Gastrocnemius medialis (tissue), 4 donors: ENCODE measurements at places on chromosomes 4 and X. TPM values are rescaled to one million over a fixed set of nuclear protein-coding genes. Genes with fewer than 3 reads are reported as not detected.

- H3K27ac ChIP-seq: no peak overlapping the region
- no peaks in the 10 kb centered on the region for H3K27me3 ChIP-seq
- no peak overlapping the region for H3K4me3 ChIP-seq
- no peaks in the 10 kb centered on the region for H3K36me3 ChIP-seq
Observed at GRCh38 chrX:13742397-13743176, 8.0 kb downstream of the OFD1 start.

DNA sequence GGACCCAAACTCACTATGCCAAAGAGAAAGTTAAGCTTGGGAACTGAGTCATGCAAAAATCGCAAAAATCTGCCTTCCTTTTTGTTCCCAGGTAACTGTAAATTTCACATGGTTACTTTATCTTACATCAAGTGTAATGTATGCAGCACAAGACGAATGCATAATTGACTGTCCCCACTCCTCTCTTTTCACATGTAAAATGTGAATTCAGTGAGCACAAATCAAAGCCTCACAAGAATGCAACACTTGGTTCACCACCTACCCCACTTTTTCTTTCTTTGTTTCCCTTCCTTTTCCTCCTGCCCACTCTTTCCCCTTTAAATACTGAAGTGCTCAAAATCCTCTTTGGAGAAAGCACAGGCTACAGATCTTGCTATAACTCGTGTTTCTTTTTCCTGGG lies 53.2 kb downstream of the MAGED4B start:
- H3K4me1 ChIP-seq: no peaks in the 10 kb centered on the region
- H3K4me3 ChIP-seq: no peak overlapping the region
- H3K27me3 ChIP-seq: no peaks in the 10 kb centered on the region

GRCh38 chr4:1462009-1462767 lies 55.9 kb upstream of the NKX1-1 start:
- no peaks in the 10 kb centered on the region for H3K4me1 ChIP-seq
- no peak for DNase-seq
- H3K27ac ChIP-seq: no peak overlapping the region
- no peaks in the 10 kb centered on the region for H3K36me3 ChIP-seq
- no peak overlapping the region for H3K4me3 ChIP-seq

DNA sequence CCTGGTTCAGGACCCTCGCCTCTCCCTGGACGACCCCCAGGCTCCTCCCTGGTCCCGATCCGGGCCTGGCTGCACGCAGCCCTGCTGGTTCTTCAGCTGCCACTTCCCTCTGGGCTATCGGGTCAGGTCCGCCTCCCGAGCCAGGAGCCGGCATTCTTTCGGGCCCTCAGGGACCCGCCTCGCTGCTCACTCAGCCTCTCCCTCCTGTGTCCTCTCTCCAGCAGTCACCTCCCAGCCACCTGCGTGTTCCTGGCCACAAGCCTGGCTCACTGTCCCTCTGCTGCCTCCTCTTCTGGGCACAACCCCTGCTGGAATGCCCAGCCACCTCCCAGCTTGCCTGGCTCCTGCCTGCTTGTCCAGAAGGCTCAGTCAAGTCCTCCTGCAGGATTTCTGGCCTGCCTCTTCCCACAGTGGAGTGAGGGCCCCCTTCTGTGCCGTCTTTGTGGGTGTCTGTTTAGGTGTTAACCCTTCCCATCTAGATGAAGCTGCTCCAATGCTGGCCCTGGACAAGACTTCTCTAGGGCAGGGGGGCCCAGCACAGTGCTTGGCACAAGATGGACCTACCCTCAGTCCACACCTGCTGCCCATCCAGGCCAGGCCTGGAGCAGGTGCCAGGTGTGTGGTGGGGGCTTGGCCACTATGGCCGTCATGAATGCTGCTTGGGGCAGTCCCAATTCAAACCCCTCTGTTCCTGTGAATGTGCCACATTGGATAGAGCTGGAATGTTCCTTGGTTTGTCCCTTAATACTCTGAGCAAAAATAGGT lies 2.2 kb downstream of the WFS1 start:
- no peak overlapping the region for H3K27ac ChIP-seq
- H3K4me3 ChIP-seq: peak overlapping the region; percentile 18
- DNase-seq: peak; percentile 37
- H3K27me3 ChIP-seq: no peaks in the 10 kb centered on the region
- H3K36me3 ChIP-seq: no peaks in the 10 kb centered on the region
- H3K4me1 ChIP-seq: peaks cover 35% of the 10 kb centered on the region

GRCh38 chrX:134608153-134608552 lies 50.1 kb downstream of the PLAC1 start:
- H3K4me1 ChIP-seq: no peaks in the 10 kb centered on the region
- no peak for DNase-seq
- no peaks in the 10 kb centered on the region for H3K27me3 ChIP-seq

- no peaks in the 10 kb centered on the region for H3K27me3 ChIP-seq
- H3K27ac ChIP-seq: no peak overlapping the region
- no peak overlapping the region for H3K4me3 ChIP-seq
- no peaks in the 10 kb centered on the region for H3K4me1 ChIP-seq
- no peaks in the 10 kb centered on the region for H3K36me3 ChIP-seq
- no peak for DNase-seq
Observed at GRCh38 chrX:150934453-150934852, 36.0 kb upstream of the CD99L2 start.

The SULT1B1 gene
- 0.36 TPM for total RNA-seq

The MAGEB17 gene
- total RNA-seq: not detected

The UGT2B10 gene
- total RNA-seq: not detected
